Activated gamma-delta T cell treated with anti-CD3 and anti-CD28 coated beads, Interleukin-2, amount 50 U/mL, for 16 hours (primary cell): ENCODE measurements at places on chromosomes 7 and 10.

- DNase-seq, result no peak
Observed at GRCh38 chr10:49318755-49319154, 19.8 kb downstream of the C10orf71 start.

GRCh38 chr10:132452216-132452650, 55.2 kb downstream of the PWWP2B start:
- DNase-seq, result no peak

DNA sequence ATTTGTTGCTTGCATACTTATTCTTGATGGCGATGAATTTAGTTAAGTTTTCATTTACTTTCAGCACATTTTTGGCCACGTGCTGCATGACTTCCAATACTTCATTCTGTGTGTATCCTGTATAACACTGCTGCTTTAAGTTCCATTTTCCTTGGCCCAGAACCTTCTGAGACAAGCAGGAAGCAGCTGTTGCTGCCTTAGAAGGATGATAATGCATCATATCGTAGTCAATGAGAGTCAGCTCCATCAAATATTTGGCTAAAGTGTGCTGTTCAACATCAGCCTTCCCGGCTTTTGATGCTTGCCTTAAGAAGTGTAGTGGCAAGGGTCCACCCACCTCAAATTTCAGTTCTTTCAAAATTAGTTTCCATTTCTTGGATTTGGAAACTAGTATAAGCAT, 59.2 kb upstream of the GLCCI1 start:
- DNase-seq, result no peak

DNA sequence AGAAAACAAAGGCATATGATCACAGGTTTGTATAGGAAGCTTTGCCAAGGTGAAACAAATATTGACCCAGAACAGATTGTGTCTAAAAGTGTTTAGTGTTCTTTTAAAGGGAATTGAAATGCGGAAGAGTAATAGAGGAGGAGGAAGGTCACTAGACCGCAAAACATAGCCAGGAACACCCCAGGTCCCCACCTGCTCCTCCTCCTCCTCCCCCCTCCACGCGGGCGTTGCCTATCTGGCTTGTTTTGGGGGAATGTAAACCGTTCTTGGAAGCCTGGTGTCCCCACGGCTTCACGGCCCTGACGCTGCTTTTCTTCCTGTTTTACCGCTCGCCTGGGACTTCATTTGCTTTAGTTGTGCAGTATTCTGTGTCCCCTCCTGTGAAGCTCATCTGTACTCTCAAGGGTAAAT, 81.0 kb upstream of the PFKP start:
- no peak for DNase-seq

GRCh38 chr10:84427903-84428650, 99.7 kb downstream of the CCSER2 start:
- DNase-seq, result no peak

DNA sequence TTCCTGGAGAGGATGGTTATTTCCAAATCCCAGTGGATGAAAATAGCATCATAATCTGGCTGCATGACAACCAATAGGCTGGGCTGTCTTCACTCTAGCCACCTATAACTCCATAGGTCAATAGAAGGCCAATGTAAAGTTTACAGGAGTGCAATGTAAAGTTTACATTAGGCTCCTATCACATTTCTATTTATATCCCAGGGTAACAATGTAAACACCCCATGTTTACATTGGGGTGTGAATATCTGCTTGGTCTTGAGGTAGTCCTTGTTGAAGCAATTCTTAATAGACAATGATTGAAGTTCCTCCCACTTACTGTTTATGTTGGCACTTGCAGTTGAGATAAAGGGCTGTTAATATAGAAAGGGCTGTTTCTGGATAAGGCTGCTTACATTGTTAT, 21.5 kb downstream of the CH25H start:
- no peak for DNase-seq

DNA sequence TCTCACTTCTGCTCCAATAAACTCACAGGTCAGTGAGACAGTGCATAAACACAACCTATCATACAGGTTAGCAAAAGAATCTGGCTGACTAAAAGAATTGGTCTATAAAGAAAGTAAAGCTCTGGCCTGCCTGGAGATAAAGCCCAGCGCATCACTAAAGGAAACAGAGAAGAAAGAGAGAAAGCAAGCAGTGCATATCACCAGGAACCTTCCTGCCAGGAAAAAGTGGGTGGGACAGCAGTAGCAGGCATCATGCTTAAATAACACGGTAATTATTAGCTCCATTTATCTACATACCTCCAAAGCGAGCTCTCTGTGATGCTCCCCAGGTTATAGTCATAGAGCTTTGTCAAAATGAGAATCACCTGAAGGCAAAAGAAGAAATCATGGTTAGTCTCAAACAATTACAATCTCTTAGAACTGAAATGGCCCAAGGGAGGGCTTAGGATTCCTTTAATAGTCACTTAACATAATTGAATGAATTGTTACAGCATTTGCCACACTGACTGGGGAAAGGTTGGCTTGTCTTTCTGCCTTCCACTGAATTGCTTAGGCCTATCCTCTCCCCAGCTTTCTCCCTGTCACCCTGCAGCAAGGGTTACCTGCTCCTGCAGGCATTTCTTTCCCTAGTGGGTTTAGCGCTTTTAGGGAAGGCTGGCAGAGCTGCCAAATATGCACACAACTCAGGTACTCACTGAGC, 208.1 kb downstream of the SORCS1 start:
- DNase-seq, result no peak

GRCh38 chr10:36440539-36440938, 684.9 kb upstream of the ANKRD30A start:
- DNase-seq, result no peak

DNA sequence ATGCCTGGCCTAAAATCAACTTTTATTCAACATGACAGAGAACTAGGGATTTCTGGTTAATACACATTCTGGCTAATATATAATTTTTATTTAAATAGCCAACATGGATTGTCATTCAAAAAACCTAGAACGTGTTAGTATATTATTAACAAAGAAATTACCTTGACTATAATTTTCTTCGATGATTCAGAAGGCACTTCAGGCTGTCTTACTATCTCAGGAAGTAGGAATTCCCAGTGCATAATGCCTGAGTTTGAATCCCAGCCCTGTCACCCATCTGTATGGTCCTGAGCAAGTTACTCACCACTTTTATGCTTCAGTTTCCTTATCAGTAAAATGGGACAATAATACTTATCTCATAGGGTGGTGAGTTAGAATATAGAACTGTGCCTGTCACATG, 106.2 kb downstream of the SORCS1 start:
- no peak for DNase-seq

DNA sequence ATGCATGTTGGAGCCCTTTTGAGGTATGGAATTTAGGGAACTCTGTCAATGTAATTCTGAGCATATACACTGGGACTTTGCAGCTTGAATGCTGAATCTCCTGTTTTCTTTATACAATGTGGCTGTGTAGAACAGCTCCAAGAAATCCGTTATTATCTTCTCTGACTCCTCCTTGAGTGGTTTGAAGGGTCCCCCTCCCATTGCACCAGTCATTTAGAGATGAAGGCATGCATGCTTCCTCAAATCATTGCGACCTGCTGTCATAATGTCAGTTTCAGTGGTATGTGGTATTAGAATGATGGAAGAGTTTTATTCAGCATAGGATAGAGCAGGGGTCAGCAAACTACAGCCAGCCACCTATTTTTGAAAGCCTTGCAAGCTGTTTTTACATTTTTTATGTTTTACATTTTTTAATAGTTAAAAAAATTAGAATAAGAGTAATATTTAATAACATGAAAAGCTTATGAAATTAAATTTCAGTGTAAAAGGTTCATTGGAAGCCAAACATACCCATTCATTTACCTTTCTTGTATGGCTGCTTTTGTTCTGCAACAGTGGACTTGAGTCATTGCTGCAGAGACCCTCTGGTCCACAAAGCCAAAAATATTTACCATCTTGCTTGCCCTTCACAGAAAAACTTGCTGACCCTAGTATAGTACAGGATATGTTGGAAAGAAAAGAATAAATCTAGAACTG, 8.1 kb downstream of the STK17A start:
- no peak for DNase-seq

DNA sequence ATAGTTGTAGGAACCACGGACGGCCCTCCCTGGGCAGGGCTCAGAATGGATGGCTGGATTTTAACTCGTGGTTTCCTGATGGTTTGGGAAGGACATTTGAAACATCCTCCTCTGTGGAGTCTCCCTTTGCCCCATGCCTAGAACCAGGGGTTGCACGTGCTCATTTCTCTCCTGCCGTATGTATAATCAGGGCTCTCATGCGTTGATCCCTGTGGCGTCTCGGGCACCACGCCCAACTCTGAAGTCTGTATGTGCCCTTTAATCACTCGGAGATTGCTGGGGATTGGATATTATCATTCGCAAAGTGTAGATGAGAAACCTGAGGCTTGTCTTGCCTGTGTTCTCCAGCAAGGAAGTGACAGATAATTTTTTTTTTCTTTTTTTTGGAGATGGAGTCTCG, 257.1 kb downstream of the CAMK1D start:
- DNase-seq, result no peak

- no peak for DNase-seq
Observed at GRCh38 chr10:80281292-80281691, 8.2 kb downstream of the MAT1A start.

DNA sequence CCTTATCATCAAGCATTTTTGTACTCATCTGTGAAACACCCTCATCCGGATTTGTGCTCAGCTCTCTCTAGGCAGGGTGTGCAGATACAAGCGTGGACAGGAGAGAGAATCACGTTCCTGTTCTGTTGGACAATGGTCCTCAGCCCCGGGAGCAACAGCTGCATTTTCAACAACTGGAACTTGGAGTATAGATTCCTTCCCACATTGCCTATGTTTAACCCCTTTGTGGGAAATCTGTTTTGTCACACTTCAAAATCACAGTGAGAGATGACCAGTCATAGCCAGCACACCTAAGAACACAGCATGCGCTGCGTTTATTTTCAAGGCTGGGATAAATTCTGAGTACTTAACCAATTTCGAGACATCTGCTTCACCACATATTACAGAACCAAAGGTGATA, 32.5 kb downstream of the MAP3K8 start:
- no peak for DNase-seq

DNA sequence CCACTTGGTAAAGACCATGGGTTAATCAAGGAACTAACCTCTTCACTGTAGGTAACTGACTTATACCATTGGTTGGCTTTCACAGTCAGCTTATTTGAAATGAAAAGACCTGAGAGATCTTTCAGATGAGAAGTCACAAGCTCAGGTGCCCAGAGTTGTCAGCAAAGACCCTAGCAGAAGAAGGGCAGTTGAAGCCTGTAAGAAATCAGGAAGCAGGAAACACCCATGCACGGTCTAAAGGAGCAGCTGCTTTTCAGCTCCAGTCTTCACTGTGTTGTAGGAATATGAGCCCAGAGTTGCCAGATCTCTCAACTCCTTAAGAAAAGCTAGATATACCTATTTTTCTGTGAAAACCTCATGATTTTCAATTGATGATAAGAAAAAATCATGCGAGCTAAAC, 130.0 kb downstream of the ARID5B start:
- DNase-seq, result no peak

GRCh38 chr7:24337180-24337579, 53.2 kb downstream of the NPY start:
- DNase-seq, result no peak

GRCh38 chr10:125006188-125006680, 64.3 kb downstream of the ZRANB1 start:
- no peak for DNase-seq

- DNase-seq, result no peak
Observed at GRCh38 chr10:865924-866576, 65.5 kb downstream of the LARP4B start.

- no peak for DNase-seq
Observed at GRCh38 chr7:79787623-79788022, 334.2 kb upstream of the MAGI2 start.

- no peak for DNase-seq
Observed at GRCh38 chr7:122597277-122597676, 101.6 kb downstream of the RNF133 start.

DNA sequence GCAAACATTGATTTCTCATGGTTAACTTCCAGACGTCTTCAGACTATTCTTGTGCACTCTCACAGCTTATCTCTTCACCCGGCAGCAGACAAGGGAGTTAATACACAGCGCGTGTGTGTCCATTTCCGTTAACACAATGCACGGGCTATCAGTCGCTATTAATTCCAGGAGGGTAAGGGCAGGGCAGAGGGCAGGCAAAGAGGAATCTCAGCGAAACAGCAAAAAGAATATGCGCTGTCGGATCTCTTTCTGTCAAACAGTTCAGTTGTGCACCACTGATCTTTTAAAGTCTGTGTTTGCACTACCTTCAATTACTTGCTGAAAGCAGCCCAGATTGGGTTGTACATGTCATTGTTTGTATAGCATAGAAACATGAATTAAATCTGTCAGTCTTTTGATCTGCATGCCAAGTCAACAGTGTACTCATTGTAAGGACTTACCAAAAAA, 41.1 kb upstream of the CABCOCO1 start:
- DNase-seq, result no peak

GRCh38 chr10:48453451-48454301, 147.2 kb downstream of the MAPK8 start:
- no peak for DNase-seq

DNA sequence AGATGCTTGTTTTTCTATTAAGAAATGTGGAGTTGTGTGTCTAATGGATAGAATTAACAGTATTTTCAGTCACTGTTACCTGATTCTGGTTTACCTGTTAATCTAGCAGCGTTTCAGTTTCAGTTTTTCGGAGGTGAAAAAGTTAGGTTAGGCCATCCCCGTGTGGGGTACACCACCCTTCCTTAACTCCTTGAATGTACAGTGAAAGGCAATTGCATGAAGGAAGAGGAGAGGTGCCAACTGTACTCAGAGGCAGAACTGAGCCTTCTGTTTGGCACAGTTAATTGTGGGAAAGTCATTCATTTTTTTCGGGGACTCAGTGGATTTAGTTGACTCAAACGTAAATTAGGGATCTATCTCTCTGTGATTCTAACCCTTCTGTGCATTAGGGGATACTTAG, 35.5 kb downstream of the RPA3 start:
- DNase-seq, result no peak

- no peak for DNase-seq
Observed at GRCh38 chr10:44437840-44438511, 53.1 kb upstream of the CXCL12 start.

DNA sequence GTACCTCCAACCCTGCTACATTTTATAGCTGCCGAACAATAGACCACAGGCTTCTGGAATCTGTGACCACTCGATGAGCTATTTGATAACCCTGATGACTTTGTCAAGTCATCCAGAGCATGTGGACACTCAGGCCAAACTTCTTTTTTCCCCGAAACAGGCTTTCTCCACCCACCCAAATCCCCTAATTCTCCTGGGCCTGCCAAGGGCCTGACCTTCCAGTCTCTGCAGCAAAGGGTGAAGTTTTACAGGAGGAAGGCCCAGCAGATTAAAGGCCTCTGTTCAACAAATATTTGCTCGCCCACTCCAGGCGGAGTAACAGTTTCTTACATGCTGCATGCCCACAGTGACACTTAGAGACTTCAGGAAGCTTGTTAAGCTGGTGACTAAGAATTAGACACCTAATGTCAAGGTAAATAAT, 2.0 kb downstream of the JCAD start:
- DNase-seq, result no peak

GRCh38 chr7:630539-630938, 96.0 kb upstream of the DNAAF5 start:
- DNase-seq, result no peak

- DNase-seq, result no peak
Observed at GRCh38 chr7:11638011-11638774, 193.8 kb downstream of the THSD7A start.

- DNase-seq, result no peak
Observed at GRCh38 chr10:3945026-3945425, 160.0 kb upstream of the KLF6 start.
